ENCODE measurements at places on chromosomes 3 and 15.
A peak's percentile ranks its signal among the peaks of the same experiment; 100 is the strongest.

DNA sequence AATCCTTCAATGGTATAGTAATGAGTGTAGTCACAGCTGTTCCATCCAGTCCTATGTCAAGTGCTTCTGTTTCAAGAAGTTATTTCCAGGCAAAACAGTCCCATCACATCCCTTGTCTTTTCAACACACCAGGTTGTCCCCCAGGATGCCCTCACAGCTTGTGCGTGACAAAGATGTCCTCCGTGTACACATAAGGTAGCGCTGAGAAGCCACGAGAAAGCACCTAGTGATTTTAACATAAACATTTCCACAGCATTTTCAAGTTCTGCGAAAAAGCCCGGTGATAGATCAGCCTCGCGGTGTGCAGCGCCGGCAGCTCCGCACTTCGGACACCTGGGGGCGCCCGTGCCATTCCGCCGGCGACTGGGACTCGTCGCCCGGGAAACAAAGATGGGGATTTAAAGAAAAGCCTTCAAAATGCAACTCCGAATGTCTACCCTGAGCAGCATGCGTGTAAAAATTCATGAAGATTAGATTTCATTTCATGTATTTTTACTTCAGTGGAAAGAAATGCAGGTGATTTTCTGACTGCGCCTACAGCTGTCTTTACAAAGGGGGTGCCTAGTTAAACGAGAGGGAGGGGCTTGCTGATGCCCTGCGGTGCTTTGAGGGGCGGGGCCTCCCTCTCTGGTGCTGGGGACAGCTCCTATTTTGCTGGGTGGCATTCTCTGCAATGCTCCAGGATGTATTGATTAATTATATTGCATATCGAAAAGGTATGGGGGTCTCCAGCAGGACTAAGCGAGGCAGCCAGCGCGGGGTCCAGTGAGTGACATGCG lies 49.9 kb downstream of the KY start:
- DNase-seq = peak; percentile 77

DNA sequence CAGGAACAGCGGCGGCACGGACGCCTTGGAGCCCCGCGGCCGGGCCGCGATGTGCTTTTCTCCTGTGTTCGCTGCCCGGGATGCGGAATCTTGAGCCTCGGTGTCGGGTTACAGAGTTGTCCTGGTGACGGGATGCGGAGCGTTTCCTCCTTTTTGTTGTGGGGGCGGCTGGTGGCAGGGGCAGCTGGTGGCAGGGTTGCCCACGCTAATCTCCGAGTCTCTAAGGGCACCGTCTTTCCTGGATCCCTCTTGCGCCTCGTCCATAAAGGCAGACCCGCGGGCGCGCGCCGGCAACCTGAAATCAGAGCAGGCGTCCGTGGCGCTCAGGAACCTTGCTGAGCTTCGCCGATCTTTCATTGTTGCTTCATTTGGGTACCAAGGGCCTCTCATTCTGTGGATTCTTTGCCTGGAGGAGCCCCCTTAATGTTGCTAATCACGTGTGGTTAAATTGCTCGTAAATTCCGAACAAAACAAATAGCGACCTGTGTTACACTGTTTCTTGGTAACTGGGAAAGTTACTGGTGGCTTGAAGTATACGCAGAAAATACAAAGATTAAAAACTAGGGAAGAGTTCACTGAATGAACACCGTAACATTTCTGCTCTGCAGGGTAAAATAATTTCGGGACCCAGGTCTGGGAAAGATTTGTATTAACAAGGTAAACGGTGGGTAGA lies 844 bp upstream of the PFN2 start:
- peak; percentile 76 for DNase-seq

DNA sequence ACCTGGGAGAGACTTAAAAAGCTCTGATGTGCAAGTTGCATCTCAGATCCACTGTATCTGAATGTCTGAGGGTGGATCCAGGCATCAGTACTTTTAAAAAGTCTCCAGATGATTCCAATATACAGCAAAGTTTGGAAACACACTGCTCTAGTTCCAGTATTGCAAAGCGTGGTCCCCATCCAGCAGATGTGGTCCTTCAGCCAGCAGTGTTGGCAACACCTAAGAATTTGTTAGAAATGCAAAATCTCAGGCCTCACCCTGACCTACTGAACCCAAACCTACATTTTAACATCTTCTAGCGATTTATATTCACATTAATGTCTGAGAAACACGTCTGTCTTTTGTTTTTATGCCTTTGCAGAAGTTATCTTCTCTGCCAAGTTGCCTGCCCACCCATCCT lies 32.2 kb upstream of the SGO1 start:
- no peak for DNase-seq

DNA sequence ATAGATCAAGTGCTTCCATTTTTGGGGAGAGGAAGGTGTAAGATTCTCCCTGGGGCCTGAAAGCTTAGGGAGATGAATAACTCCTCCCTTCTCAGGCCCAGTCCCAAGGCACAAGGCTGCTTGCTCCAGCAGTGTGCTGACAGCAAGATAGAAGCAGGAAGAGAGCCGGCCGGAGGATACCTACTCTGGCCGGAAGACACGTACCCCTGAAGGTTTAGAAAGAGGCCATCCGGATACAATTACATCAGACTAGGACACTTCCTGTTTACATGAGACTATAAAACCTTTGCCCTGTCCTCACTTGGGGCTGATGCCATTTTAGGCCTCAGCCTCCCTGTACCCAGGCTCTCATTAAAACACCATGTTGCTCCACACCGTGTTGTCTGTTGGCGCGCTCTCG lies 329.9 kb downstream of the SV2B start:
- DNase-seq = no peak

DNA sequence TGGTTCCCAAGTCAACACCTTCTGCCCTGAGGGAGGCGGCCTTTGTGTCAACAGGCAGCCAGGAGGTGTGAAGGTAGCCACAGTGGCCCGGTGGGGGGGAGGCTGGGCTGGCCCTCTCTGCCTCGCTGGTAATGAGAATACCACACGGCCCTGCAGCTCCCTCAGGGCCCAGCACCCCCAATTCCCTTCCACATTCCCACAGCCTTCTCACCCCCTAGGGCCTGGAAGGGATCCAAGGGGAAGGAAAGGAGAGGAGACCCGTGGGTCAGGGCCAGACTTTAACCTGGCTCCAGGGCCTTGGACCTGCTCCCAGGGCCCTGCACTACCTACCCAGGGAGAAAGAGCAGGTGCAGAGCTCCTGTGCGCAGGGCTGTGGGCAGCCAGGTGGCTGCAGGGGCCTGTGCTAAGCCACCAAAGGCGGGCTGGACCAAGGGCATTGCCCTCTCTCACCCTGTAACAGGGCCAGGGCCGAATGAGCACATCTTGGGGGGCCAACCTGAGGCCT lies 8.7 kb upstream of the MESP2 start:
- peak; percentile 94 for DNase-seq

DNA sequence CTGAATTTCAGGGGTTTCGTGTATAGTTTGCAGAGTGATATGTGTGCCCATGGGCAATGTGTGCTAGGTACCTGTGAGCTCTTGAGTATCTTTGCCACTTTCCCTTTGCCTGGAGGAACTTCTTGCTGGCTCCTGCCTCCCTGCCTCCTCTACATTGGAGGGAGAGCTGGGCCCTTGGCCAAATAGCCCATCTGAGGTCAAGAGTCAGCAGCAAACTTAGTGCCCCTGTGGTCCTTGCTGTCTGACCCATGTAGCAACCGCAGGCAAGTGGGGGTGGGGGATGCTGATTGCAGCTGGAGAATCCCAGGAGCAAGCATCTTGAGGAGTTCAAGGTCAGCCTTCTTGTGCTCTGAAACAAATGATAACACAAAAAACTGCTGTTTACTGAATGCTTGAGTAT lies 5.4 kb upstream of the TBC1D21 start:
- DNase-seq = no peak

GRCh38 chr3:31373681-31374080 lies 159.0 kb upstream of the STT3B start:
- DNase-seq = no peak

DNA sequence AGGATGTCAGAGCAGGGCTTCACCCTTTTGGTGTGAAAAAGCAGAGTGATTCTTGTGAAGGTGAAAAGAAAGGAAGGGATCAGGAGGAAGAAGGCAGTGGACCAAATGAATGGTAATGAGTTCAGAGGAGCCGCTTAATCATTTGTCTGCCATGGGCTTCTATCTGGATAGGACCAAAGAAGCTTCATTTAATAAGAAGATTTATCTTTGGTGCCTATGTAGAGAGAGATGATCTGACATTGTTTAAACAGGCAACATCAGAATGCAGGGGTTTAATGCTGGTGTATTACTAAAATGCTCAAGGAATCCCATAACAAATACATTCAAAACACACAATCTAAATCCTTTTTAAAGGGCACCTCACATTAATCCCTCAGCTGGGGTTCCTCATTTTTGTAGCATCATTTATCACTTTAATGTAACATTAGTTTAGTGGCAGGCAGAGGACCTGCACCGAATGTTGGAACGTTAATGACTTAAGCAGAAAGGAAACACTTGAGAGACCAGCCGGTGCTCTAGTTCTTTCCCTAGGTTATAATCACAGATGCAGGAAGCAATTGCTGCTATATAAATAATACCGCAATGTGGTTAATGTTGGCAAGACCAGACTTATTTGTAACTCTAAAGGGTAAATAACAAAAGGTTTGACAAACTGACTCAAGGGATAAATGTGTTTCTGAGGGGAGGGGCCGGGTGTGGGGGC lies 27.9 kb upstream of the IL1RAP start:
- DNase-seq = no peak

DNA sequence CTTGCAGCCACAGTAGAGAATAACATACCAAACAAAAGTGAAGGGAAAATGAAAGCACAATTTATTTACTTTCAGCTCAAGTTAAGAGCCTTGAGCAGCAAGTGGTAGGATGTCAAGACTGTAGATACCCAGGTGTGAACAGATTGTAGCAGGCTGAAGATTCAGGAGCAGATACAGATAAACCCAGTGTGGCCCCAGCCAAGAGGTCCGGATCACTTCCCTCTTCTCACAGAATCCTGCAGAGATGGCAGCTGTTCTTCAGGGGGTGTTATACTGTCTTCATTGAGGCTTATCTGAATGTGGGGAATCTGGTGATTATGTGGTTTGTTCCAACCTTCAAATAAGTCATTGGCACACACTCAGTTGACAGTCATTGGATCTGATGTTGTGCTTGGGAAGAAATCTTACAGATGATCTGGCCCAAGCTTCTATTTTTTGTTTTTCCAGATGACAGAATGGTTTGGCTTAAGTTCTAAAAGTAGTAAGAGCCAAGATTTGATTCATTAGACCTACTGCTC lies 2.2 kb downstream of the STARD9 start:
- no peak for DNase-seq

DNA sequence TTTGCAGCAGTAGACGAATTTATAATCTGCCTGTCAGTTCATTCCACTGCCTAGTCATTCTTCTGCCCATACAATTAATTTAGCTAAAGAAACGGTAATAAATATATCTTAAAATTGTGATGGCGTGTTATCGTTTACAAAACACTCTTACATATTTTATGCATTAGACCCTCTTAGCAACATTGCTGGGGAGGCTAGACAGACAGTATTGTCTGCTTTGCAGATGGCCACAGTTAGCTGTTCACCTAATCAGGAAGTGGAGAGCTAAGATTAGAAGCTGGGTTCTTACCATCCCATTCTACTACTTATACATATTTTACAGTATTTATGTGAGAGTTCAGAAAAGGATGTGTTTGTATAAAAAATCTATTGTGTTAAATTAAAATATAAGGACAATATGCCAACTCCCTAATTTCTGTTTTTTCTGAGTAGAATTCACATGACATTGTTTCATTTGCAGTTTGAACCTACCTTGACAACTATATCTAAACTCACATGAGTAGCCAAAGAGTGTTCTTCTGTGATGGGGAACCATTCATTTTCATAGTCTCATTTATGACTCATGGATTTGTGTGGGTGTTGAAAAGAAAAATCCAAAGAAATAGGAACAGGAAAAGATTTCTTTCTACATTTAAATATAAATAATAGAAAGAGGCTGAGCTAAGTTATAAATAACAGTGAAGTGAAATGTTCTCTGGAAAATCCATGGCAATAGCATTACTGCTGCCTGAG lies 41.7 kb upstream of the C3orf80 start:
- DNase-seq = no peak

- no peak for DNase-seq
These were observed 13.9 kb upstream of the ZBBX start for GRCh38 chr3:167394003-167394402.

GRCh38 chr3:50286322-50287227 lies 5.7 kb downstream of the IFRD2 start:
- DNase-seq = no peak

- DNase-seq = no peak
These were observed 1001.1 kb upstream of the EPHA6 start for GRCh38 chr3:95813244-95813643.

DNA sequence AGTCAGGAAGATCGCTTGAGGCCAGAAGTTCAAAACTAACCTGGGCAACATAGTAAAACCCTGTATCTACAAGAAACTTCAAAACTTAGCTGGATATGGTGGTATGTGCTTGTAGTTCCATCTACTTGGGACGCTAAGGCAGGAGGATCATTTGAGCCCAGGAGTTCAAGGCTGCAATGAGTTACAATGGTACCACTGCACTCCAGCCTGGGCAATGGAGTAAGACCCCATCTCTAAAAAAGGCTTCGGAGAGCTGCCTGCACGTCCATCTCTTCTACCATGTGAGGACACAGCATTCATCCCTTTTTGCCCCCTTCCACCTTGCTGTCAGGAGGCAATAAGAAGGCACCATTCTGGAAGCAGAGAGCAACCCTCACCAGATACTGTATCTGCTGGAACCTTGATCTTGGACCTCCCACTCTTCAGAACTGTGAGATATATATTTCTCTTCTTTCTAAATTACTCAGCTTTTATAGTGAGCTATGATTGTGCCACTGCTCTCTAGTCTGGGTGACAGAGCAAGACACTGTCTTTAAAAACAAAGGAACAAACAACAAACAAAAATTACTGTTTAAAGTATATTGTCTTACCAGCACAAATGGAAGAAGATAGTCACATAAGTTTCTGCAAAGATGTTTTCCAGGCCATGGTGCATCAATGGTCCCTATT lies 4.2 kb upstream of the BTLA start:
- no peak for DNase-seq

DNA sequence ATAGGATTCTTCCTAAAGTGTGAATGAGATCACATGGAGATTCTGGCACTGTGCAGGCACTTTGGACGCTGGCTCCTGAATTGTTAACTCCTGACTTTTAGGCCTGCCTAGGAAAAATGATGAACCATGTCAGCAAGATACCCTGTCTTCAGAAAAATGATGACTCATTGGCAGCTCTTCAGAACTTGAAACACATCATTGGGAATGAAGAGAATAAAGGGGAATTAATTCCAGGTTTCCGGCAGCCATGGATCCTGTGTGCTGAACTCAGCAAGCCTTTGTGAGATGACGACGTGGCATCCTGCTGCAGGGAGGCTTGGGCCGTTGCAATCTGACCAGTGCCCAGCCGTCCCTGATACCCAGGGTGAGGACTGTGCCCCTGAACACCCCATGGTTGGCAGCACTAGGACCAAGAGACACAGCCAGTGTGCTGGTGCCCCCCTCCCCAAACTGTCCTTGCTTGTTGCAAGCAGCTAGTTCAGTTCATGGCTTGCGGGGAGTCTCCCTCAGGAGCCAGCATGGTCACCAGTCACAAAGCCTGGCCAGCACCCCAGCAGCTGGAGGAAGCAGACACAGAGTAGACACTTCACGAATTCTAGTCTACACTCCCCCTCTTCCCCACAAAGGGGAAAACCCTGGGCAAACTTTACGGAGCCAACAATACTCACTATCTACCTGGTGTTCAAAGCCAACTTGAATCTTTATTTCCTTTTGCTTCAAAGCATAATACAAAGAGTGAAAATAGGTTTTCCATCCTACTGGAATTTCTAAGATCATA lies 7.8 kb upstream of the LIPC start:
- no peak for DNase-seq
